Tongue (tissue), 3 donors: ENCODE measurements at places on chromosomes 5 and 9. TPM values are rescaled to one million over a fixed set of nuclear protein-coding genes. Genes with fewer than 3 reads are reported as not detected.

DNA sequence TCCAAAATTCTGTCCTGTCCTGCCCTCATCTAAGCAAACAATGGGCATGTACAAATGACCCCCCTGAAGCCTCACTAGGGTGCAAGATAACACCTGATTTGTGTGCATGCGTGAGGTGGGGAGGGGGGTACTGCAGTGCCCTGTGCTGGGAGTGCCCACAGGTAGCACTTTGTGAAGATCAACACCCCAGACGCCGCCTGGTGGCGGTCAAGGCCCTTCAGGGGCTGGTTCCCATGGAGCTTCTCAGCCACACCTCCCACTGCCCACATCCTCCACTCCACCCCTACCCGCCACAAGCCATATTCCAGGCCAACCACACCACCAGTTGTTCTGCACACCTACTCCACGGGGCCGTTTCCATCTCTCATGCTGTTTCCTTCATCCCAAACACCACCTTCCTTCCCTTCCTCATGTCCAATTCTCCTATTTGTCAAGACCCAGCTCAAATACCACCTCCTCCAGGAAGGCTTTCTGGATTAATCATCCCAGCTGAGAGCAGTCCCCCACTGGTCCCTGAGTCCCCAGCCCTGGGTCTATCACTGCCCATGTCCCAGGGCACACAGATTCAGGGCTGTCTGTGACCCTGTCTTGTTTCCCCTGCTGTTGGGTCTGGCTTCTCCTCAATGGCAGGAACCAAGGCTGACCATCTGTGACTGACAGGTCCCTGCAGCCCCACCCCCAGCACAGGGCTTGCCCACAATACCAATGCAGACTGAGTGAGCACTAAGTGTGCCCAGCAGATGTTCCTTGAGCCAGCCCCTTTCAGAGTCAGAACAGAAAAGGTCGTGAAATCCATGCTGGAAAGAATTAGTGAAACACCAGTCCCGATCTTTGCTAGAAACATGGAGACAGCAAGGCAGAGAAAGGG, 178.4 kb downstream of the PAX5 start:
- no peak for DNase-seq

DNA sequence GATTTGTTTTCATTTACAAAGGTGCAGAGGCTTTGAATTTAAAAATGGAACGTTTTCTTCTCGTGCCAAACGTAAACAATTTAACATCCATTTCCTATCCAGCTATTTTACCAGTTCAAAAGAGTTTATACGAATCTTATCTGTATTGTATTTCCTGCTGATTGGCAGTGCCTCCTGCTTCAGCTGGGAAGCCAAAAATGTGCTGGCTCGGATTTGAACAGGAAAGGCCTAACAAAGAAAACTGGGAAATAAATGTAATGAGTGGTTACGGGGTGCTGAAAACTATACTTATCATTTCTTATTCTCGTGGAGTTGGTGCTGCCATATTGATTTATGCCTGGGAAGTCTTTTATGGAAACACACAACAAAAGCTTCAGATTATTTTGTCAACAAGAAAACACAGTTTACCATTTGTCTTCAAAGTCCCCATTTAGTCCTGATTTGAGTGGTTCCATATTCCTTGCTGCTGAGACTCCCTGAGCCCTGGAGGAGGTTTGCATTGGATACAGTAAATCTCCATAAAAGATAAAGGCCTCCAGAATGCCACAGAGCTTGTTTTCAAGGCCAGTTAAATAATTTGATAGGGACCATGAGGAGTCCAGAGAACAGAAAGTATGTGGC, 507.4 kb downstream of the RASEF start:
- peak; percentile 78 for DNase-seq

DNA sequence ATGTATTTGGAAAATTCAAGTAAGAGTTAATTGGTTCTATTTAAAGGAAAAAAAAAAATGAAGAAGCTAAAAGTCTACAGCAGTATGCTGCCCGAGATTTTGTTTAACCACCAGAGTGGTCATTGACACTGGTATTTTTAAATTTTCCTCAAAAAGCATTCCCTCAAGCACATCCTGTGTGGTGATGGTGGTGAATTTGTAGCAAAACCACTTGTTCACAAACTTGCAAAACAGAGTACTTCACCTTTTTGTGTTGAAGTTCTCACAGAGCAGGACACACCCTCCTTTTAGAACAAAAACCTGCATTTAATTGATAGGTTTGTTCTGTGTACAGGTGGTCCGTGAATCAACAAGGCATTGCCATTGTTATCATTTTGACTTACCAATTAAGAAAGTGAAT, 374.2 kb downstream of the EFNA5 start:
- DNase-seq = no peak

DNA sequence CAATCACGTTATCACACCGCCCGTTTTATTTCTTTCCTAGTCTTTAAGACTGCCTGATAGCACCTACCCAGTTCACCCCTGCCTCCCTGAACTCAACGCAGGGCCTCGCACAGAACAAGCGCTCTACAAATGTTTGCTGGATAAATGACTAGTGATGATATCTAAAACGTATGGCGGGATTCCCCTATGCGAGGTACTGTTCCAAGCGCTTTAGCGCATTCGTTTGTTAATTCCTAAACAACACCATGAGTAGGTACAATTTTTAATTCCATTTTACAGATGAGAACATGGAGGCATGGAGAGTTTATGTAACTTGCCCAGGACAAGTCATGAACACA, 6.6 kb downstream of the POU4F3 start:
- DNase-seq = no peak

DNA sequence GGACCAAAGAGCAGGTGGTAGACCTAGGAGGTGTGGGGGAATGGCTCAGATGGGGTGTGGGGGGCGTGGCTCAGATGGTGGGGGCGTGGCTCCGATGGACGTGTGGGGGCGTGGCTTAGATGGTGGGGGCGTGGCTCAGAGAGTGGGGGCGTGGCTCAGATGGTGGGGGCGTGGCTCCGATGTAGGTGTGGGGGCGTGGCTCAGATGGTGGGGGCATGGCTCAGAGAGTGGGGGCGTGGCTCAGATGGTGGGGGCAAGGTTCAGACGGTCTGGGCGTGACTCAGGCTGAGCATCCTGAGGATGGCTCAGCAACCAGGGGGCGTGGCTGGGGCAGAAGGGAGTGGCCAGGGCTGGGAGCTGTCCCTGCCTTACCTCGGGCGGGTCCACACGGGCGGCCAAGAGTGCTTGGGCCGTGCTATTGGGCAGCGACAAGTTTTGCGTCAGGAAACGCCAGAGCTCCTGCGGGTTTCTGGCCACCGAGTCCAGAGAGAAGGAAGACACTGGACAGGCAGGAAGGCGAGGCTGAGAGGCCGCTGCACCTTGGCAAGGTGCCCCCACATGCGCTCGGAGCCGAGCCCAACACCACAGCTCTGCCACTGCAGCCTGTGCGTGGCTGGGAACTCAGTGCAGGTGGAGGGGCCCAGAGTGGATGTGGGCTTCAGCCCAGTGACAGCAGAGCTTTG, 5.9 kb downstream of the ABCA2 start:
- no peak for DNase-seq

DNA sequence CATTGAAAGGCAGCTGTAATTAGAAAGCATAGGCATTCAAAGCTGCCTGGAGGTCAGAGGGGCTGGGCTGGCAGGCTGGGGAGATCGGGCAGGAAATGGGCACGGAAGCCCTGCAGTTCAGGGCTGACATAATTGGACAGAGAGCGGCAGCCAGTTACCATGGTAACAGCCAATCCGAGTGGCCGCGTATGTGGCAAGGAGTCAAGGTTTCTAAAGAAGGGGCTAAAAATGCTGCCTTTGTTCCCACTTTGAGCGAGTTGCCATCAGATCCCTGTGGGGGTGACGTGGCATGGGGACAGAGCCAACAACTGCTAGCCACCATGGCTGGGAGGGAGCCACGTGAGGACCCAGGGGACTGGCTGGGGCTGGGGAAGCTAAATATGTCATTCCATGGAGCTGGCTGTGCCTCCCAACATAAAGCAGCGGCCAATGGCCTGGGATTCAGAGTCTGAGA, 44.7 kb upstream of the NDFIP1 start:
- DNase-seq = peak; percentile 91

GRCh38 chr5:110159202-110159601, 469.5 kb downstream of the MAN2A1 start:
- DNase-seq = no peak

- DNase-seq = no peak
Measured at GRCh38 chr9:77384406-77384805, 207.1 kb downstream of the VPS13A start.

GRCh38 chr9:137237759-137238726, 3.0 kb upstream of the TUBB4B start:
- peak; percentile 84 for DNase-seq

DNA sequence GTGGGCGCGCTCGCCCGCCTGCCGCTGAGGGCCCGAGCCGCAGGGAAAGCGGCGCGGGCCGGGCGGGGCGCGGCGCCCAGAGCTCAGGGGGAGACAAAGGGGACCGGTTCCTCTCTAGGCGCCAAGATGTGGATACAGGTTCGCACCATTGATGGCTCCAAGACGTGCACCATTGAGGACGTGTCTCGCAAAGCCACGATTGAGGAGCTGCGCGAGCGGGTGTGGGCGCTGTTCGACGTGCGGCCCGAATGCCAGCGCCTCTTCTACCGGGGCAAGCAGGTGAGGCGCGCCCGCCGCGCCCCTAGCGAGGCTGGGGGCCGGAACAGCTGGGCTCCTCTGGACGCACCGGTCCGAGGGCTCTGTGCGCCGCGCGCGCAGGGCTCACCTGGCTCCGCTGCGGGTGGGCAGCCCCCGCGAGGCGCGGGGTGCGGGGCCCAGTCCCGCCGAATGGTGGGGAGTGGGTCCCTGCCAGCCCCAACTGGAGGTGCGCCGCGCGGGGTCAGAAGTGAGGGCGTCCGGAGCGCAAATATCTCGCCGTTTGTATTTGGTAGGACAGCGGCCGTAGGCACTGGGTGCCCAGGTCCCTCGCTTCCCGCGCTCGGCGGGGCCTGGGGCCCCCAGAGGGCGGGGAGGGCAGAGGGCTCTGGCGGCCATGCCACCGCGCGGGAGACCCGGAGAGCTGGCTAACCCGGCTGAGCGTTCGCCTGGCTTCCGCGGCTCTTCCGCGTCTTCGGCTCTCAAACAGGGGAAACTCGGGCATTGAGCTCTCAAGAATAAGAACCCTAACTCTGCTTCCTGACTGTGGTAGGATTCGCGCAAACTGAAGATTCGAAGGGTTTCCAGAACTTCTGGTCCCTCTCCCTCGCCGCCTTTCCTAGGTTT, 607 bp downstream of the UHRF2 start:
- DNase-seq = peak; percentile 44

DNA sequence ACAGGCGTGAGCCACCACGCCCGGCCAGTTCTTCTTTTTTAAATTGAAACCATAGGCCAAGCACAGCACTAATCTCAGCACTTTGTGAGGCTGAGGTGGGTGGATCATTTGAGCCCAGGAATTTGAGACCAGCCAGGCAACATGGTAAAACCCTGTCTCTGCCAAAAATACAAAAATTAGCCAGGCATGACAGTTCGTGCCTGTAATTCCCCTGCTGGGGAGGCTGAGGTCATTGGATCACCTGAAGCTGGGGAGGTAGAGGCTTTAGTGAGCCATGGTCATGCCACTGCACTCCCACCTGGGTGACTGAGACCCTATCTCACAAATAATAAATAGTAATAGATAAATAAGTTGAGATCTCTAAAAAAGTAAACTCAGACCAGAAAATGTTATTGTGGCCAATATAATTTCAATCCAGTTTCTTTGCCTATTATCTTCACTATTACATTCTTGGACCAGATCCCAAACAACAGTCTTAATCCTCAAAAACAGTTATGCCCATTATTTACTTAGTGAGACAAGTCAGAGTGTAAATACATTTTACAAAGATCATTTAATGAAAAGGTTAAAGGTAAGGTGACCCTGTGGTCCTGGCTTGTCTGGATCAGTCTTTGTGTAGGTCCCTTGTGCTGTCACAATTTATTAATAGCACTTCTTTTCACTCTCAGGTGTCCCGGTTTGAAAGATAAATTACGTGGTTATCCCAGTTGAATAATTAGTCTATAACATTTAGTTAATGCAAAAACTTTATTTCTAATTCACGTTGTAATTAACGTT, 53.6 kb downstream of the RAB24 start:
- DNase-seq = no peak

DNA sequence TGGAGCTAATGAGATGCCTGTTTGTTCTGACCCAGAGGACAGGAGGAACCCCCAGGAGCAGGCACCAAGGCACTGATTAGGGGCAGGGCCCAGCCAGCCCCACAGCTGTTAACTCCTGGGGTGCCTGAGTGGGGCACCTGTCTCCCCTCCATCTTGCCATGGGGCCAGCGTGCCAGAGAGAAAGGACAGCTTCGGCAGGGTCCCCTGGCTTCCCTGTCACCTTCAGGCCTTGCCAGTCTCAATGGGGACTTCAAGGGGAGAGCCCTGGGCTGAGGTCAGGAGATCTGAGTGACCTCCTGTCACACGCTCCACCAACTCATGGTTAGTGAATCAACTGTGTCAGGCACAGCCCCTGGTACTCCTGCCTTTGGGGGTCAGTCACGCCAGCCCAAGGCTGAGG, 152.7 kb upstream of the MVB12B start:
- DNase-seq = no peak

DNA sequence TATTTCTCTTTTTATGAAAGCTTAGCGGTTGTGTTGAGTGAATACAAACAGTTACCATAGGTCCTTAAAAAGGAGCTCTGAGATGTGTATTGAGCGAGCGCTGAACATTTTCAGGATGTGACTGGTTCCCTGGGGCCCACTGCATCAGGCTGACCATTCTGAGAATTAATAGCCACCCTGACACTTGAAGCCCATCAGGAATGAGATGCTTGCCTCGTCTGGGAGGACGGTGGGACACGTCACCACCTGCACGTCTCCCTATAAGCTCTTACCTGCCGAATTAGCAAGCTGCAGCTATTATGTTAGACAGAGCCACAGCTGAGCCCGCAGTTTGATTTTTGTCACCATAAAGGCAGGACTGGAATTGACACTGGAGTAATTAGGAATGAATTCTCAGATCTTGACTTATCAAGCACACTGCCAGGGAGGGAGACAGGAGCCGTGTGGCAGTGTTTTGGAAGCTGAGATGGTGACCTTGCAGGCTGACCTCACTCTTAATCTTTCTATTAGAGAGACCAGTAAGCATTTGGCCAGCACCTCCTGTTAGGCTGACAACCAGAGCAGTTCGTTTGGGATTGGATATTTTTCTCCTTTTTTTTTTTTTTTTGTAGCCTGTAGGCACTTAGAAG, 373.1 kb upstream of the WWC1 start:
- DNase-seq = peak; percentile 8

DNA sequence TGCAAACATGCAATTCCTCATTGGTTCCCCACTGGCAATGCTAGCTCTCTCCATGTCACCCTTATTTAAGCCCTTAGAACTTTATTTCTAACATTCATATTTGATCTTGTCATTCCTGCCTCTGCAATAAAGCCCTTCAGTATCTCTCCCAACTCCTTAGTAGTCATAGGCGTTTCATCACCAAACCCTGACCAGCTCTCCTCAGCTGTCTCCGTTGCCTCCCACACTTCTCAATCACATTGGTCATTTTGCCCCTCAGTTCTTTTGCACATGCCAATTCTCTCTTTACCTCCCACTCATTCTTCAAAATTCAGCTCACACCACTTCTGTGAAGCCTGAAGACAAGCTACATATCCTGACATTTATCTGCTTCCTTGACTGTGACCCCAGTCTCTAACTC, 2.8 kb upstream of the RUSC2 start:
- no peak for DNase-seq

The ENTREP1 gene
- 16.3 TPM for total RNA-seq

The CRB2 gene
- total RNA-seq = 0.72 TPM

The AK3 gene
- total RNA-seq = 75.4 TPM

The SIGMAR1 gene
- 36.5 TPM for total RNA-seq

The RAD50 gene
- 48.8 TPM for total RNA-seq

The KCNT1 gene
- 2.8 TPM for total RNA-seq

The GPR150 gene
- not detected for total RNA-seq

The DDX4 gene
- total RNA-seq = not detected

The TMEM232 gene
- total RNA-seq = 3.8 TPM

The PCDHGA1 gene
- total RNA-seq = 1.8 TPM

The TAF11L10 gene
- total RNA-seq = not detected
